ENCODE measurements at places on chromosomes 5 and 9. TPM values are rescaled to one million over a fixed set of nuclear protein-coding genes. Genes with fewer than 3 reads are reported as not detected.

- no peak for DNase-seq
Measured at GRCh38 chr9:77277719-77278118, 100.4 kb downstream of the VPS13A start.

DNA sequence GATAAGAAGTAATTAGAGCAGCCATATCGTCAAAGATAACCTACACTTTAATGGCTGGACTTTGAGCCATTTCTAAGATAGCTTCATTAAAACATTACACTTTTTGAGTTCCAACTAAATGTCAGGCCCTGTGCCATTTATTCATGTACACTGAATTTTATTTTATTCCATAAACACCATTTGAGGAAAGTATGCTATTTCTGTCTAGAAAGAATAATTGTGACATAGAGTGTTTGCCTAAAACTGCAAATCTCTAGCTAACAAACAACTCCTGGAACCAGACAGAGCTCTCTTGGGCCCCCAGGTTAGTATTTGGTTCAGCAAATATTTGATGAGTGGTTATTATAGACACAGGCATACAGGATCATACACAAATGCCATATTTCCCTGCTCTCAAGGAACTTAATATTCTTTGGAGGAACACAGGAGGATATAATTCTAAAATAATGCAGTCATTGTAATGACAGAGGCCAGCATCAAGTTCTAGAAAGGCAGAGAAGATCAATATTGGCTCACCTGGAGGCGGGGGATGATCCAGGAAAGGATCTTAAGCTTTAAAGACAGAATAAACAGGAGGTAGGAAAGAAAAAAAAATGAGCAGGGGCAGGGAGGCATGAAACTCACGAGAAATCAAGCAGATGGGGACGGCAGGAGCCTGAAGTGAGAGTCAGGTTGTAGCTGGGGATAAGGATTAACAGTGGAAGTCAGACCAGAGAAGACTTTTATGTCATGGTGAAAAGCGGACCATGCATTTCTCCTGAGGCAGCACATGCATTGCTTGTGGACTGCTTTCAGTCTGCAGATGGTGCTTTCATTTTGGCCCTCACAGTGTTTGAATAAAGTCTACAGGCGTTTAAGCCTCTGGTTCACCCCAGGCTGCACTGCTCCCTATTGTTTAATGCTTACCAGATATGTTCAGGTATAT, 127.7 kb downstream of the GCNT1 start:
- DNase-seq = no peak

- DNase-seq = no peak
Measured at GRCh38 chr9:97855899-97856298, 2.9 kb downstream of the FOXE1 start.

GRCh38 chr9:110157823-110158664, 49.9 kb downstream of the C9orf152 start:
- DNase-seq = no peak

DNA sequence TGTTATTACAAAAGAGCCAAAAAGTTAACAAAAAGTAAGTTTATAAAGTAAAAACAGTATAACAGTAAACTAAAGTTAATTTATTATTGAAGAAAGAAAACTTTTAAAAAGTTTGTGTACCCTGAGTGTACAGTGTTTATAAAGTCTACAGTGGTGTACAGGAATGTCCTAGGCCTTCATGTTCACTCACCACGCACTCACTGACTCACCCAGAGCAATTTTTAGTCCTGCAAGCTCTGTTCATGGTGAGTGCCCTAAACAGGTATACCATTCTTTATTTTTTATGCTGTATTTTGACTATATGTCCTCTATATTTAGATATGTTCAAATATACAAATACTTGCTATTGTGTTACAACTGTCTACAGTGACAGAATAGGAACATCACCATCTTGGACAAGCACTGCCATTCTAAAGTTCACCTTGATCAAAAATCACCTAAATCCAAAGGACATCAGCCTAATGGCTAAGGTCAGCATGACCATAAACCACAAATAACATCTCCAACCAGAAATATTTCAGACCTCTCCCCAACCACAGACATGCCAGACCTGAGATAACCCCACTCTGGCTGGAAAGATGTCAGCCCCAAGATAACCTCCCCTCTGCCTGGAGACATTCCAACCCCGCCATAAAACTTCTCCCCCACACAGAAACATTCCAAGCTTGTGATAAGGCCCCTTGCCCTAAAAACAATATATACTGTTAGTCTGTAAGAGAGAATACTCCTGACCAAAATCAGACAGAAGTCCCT, 56.1 kb downstream of the AGXT2 start:
- DNase-seq = no peak

GRCh38 chr5:156254196-156254595, 72.8 kb upstream of the SGCD start:
- no peak for DNase-seq

- DNase-seq = no peak
Measured at GRCh38 chr9:77731008-77731698, 83.0 kb upstream of the GNA14 start.

The PDCD1LG2 gene
- 1.7 TPM for total RNA-seq

The RGS3 gene
- 57.9 TPM for total RNA-seq

DNA sequence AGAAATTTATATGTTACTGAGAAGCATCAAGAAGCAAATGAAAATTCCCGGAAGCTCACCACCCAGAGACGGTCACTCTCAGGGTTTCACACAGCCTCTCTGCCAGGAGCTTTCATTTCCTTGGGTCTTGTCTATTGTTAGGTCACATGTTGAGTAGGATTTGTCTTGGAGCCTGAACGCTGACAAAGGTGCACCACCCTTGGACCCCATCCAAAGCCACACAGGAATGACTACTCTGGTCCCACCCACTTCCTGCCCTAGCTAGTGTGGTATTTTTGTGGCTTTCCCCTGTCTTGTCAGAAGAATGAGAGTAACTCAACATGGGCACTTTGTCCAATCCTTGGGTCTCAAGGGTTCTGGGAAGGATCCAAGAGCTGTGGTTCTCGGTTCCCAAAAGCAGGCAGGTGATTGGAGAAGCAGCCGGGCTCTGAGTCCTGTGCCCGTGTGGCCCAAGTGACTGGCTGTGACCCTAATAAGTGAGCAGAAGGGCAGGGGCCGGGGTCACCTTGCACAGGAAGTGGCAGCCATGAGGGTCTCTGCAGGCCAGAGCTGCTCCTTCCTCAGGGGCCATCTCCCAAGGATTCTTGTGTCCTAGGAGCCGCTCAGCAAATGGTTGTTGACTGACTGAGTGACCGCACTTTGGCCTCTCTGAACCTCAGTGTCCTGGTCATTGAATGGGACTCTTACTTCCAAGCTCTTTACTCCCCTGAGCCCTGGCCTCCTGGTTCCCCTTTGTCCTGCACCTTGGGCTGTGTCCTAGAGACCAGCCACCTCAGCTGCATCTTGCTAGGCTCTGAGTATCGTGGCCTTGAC, 6.9 kb downstream of the FGD3 start:
- DNase-seq = peak; percentile 85

GRCh38 chr9:88992556-88992955, 1.3 kb downstream of the S1PR3 start:
- DNase-seq = no peak

- DNase-seq = no peak
Measured at GRCh38 chr9:129887334-129888292, 52.4 kb downstream of the USP20 start.
